ENCODE measurements at places on chromosomes 1 and 21. TPM values are rescaled to one million over a fixed set of nuclear protein-coding genes. Genes with fewer than 3 reads are reported as not detected.

GRCh38 chr1:119516680-119517079 lies 9.7 kb downstream of the HSD3B1 start:
- DNase-seq: no peak

Gene HES3
- not detected for total RNA-seq

DNA sequence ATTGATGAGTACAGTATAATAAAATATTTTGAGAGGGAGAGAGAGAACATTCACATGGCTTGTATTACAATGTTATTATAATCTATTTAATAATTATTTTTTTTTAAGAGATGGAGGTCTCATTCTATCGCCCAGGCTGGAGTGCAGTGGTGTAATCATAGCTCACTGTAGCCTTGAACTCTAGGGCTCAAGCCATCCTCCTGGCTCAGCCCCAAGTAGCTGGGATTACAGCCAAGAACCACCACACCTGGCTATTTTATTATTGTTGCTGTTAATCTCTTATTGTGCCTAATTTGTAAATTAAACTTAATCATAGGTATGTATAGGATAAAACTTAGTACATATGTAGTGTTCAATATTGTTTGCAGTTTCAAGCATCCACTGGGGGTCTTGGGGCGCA lies 57.8 kb downstream of the HS2ST1 start:
- no peak for DNase-seq

DNA sequence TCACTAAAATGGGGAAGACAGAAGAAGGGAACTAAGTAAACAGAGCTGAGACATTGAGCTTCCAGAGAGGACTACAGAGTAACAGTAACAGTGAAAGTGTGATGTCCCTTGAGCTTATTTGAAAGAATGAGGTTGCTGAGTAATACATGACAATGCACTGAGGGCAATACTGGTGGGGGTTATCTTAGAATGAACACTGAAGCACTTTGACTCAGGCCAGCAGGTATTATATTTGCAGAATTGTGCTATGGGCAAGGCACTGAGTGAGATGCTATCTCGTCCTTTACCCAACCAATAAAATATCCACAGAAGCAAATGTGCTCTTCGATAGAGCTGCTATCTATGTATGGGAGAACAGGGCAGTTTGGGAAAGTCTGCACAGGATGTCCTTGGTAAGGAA lies 133.2 kb downstream of the DISP1 start:
- no peak for DNase-seq

- no peak for DNase-seq
These were observed 51.8 kb downstream of the SPEN start for GRCh38 chr1:15899266-15899665.

DNA sequence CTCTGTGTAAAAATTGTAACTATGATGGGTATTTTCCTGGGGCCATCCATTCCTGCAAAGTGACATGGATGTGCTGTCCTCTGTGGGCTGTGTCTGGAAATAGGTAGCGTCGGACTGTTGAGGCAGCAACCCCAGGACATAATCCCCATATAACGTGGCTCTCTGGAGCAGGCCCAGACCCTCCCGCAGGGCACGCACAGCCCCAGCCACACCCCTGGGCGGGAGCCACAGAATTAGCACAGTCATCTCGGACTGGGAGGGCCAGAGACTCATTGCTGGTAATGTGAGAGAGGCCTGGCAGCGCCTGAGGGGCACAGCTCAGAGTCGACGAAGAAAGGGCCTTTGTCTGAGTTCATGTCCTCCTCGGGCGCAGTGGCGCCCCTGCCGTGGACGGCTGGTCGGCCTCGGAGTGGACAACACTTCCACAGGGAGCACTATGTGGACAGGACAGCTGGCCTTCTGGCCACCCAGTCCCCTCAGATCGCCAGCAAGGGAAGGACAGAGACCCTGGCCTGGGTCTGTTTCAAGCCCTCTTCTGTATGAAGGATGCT lies 20.1 kb downstream of the SIM2 start:
- no peak for DNase-seq

GRCh38 chr1:200411406-200412257 lies 1.8 kb upstream of the ZNF281 start:
- DNase-seq: no peak

GRCh38 chr1:54105736-54106269 lies 47.0 kb downstream of the CDCP2 start:
- DNase-seq: no peak

Data from astrocyte (in vitro differentiated cells and primary cell).